Activated CD8-positive, alpha-beta T cell treated with anti-CD3 and anti-CD28 coated beads for 36 hours (primary cell): ENCODE measurements at places on chromosomes 3 and 15. TPM values are rescaled to one million over a fixed set of nuclear protein-coding genes. Genes with fewer than 3 reads are reported as not detected.
A peak's percentile ranks its signal among the peaks of the same experiment; 100 is the strongest.

DNA sequence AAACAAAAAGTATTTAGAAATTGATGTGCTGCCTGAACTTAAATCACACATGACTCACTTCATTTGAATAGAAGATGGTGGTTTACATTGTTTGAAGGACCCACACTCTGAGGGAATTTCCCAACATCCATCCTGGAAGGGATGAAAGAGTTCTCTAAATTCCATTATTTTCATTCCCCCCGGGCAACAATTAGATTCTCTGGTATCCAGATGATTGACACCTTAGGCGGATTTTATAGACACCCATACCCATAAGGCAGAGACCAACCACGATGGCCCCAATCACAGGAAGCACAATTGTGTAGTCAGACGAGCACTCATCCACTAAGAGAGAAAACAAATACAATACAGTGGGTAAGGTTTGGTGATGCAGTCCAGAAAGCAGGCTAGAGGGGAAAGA is 24.6 kb upstream of the MCCC1 start:
- peaks cover 2% of the 10 kb centered on the region for H3K36me3 ChIP-seq
- H3K4me3 ChIP-seq: no peak overlapping the region
- no peak for DNase-seq
- H3K27me3 ChIP-seq: no peaks in the 10 kb centered on the region
- H3K27ac ChIP-seq: no peak overlapping the region
- H3K4me1 ChIP-seq: peaks cover 6% of the 10 kb centered on the region

Gene WDR49
- total RNA-seq: 0.29 TPM

- peak; percentile 3 for DNase-seq
- no peaks in the 10 kb centered on the region for H3K36me3 ChIP-seq
- no peak overlapping the region for H3K27ac ChIP-seq
- peaks cover 10% of the 10 kb centered on the region for H3K4me1 ChIP-seq
- H3K27me3 ChIP-seq: peaks cover 39% of the 10 kb centered on the region
Observed at GRCh38 chr15:70762469-70763119, 764 bp downstream of the UACA start.

- no peak overlapping the region for H3K4me3 ChIP-seq
- peaks cover 3% of the 10 kb centered on the region for H3K4me1 ChIP-seq
- no peaks in the 10 kb centered on the region for H3K36me3 ChIP-seq
- H3K27me3 ChIP-seq: no peaks in the 10 kb centered on the region
Observed at GRCh38 chr15:78662028-78662427, 21.0 kb upstream of the CHRNB4 start.

DNA sequence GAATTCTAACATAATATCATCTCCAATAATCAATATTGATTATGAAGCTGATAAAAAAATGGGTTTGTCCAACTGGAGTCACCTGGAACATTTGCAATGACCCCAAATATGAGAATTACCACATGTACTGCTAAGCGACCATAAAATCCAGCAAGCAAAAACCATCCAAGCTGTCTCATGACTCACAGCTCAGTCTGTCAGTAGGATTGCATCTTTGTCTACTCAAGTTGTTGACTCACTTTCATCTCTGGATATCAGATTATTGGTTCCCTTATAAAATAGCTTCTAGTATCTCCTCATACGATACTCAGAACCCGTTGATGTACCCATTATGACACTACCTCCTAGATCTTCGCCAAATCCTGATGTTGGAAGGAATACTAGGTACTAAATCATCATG is 209.8 kb upstream of the ATP11B start:
- no peak for DNase-seq
- H3K4me1 ChIP-seq: no peaks in the 10 kb centered on the region
- H3K4me3 ChIP-seq: no peak overlapping the region
- H3K27ac ChIP-seq: no peak overlapping the region
